ENCODE measurements at places on chromosomes 4 and X.

- DNase-seq: no peak
These were observed 94.6 kb upstream of the FTHL17 start for GRCh38 chrX:31166416-31166815.

GRCh38 chrX:41475591-41476241, 28.6 kb downstream of the NYX start:
- no peak for DNase-seq

- DNase-seq: no peak
These were observed 40.2 kb upstream of the CD99 start for GRCh38 chrX:2650865-2651264.

DNA sequence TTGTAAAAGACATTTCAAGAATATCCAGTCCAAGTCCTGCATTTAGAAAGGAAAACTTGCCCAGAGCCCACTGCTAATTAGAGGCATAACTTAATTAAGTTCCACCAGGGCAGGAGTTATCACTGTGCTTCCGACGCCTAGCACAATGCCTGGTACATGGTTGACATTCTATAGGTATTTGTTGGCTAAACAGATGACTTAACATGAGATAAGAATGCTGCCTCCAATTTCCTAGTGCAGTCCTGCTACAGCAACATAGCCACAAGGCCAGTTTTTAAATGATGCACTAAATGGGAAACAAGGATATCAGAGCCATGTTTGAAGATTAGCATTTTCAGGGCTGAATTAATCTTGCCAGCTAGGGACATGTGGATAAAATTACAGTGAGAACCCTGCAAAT, 164.1 kb downstream of the RASL11B start:
- DNase-seq: no peak

GRCh38 chrX:23668335-23668734, 1.0 kb downstream of the PRDX4 start:
- no peak for DNase-seq

DNA sequence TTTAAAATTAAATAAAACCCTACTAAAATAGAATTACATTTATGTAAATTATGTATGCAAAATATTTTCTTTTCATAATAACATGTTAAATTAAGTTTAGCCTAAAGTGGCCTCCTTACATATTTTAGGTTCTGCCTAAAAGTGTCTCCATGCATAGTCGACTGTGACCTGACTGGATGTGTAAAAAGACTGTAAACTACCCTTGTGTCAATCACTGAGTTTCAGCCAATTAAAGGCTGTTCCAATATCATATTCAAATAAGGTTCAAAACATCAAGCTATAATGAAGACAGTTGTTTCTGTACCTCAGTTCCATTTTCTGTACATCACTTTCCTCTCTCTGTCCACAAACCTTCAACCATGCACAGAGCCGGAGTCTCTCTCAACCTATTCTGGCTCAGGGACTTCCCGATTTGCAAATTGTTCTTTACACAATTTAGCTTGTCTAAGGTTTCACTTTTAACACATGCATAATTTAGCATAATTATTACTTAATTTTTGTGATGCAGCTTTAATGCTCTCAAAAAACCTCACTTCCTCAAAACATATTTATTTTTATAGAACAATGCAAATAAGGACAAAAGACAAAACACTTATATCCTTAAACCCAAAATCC, 60.1 kb downstream of the SH3RF1 start:
- DNase-seq: no peak

- DNase-seq: no peak
These were observed 926.1 kb downstream of the ADGRL3 start for GRCh38 chr4:62126064-62126732.

GRCh38 chr4:10732914-10733415, 48.4 kb upstream of the CLNK start:
- no peak for DNase-seq

GRCh38 chr4:93217431-93217830, 611.1 kb upstream of the ATOH1 start:
- DNase-seq: no peak

DNA sequence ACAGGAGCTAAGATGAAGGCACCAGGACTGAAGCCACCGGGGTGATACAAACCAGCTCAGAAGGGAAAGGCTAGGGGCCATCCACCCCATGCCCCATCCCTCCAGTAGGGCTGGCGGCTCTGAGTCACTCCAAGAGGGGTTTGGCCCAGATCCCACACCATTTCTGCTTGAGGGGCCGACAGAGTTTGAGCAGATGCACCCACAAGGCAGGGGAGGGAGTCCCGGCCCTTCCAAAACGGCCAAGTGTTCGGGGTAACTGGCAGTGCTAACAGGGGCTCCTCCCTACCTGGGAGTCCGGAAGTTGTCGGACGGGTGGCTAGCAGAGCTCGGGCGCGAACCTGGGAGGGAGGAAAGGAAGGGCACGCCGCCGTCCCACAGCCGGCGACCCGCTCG, 412 bp downstream of the SLC10A3 start:
- DNase-seq: no peak

- DNase-seq: no peak
These were observed 6.4 kb downstream of the RBM10 start for GRCh38 chrX:47151435-47151834.

DNA sequence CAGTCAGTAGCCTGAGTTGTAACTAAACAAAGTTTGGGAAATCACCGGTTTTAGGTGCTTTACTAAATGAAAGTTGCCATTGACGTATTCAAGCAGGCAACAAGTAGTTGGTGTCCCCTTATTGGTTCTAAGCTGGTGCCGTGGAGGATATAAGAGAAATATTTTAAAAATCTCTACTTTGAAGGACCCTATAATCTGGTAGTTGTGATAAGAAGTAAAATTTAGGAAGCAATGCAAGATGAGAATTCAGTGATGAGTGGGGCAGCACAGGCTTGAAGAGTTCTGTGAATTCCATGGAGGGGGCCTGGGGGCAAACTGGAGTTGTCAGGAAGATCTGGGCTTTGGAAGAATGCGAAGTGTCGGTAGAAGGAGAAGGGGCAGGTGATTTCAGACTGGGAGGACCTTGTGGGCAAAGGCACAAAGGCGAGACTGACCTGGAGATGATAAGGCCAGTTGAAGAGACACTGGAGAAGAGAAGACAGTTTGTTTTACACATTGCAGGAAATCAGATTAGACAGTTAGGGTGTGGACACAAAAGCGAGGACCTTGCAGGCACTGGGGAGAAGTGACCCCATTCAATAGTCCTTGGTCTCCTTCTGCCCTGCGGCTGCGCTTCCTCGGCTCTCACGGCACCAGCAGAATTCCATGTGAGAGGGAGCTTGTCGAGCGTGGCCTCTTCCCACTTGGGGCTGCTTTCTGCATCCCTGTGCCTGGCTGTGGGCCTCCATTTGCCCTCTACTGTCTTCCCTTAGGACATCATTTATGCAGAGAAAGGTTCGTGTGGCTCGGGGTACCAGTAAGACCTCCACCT, 1.3 kb downstream of the RHOH start:
- no peak for DNase-seq

- no peak for DNase-seq
These were observed 12.3 kb upstream of the XPNPEP2 start for GRCh38 chrX:129726307-129727111.

- no peak for DNase-seq
These were observed 1.2 kb downstream of the CXCL2 start for GRCh38 chr4:74097631-74098426.

DNA sequence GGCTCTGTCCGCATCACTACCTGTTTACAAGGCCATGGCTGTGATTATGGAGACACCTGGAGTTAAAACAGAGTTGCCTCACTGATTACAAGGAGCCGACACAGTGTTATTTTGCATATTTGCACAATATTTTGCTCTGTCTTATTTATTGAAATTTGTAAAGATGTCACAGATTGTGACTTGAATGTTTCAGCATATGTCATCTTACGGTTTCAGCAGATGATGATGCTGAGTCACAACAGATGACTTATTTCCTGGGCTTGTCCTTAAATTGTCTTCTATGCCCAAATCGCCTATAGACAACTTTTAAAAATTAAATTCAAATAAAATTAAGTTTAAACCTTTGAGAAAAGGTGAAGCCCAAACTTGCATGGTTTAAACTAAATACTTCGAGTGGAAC, 87.1 kb upstream of the INPP4B start:
- DNase-seq: no peak

GRCh38 chr4:20272411-20272872, 20.7 kb downstream of the SLIT2 start:
- DNase-seq: no peak

DNA sequence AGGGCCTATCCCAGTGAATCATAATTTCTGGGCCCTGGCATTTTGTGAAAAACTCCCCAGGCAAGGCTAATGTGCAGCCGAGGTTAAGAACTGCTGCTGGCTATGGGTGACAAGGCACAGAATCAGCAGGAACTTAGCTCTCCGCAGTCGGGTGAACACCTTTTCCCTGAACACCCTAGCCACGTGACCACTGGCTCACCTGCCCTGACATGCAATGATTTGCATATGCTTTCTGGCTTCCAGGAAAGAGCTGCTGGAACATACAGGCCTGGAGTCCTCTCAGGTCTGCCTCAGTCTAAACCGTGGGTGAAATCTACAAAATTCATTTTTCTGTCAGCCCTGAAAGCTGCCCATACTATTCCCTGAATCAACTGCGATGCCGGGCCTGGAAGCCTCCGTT, 56.6 kb downstream of the ZNF827 start:
- DNase-seq: no peak

- DNase-seq: no peak
These were observed 144.3 kb upstream of the SMAD1 start for GRCh38 chr4:145337391-145337790.

GRCh38 chrX:119236623-119237561, 807 bp downstream of the PGRMC1 start:
- DNase-seq: peak; percentile 12

All from T-helper 1 cell (primary cell).